ENCODE measurements at places on chromosomes 1 and 21.
A peak's percentile ranks its signal among the peaks of the same experiment; 100 is the strongest.

GRCh38 chr1:216766633-216767327, 43.6 kb upstream of the ESRRG start:
- H3K4me1 ChIP-seq = no peaks in the 10 kb centered on the region
- H3K27me3 ChIP-seq = no peaks in the 10 kb centered on the region
- H3K4me3 ChIP-seq = no peak overlapping the region
- no peaks in the 10 kb centered on the region for H3K36me3 ChIP-seq
- no peak for DNase-seq

GRCh38 chr1:11842154-11843041, 5.2 kb downstream of the NPPA start:
- H3K36me3 ChIP-seq = no peaks in the 10 kb centered on the region
- no peak overlapping the region for H3K27ac ChIP-seq
- H3K4me1 ChIP-seq = no peaks in the 10 kb centered on the region
- DNase-seq = peak; percentile 23

DNA sequence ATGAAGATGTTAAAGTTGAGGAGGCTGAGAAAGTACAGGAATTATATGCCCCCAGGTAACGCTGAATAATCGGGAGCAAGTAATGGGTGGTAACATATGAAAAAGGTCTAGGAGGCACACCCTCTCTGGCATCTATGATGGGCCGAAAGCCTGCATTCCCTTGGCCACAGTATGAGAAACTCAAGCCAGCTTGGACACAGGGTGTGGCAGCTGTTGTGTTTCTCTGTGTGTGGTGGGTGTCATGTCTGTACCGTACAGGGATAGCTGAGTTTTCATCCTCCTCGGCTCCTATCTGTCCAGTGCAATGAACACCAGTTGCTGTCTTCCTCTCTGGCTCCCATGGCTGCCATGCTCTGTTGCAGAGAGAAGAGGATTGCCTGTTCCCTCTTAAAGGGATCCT, 32.9 kb downstream of the NBPF3 start:
- H3K4me1 ChIP-seq = no peaks in the 10 kb centered on the region
- no peaks in the 10 kb centered on the region for H3K36me3 ChIP-seq
- H3K27ac ChIP-seq = no peak overlapping the region
- no peak for DNase-seq

GRCh38 chr1:3683197-3683596, 30.9 kb downstream of the TP73 start:
- no peaks in the 10 kb centered on the region for H3K4me1 ChIP-seq
- no peaks in the 10 kb centered on the region for H3K36me3 ChIP-seq
- no peaks in the 10 kb centered on the region for H3K27me3 ChIP-seq
- no peak overlapping the region for H3K4me3 ChIP-seq

DNA sequence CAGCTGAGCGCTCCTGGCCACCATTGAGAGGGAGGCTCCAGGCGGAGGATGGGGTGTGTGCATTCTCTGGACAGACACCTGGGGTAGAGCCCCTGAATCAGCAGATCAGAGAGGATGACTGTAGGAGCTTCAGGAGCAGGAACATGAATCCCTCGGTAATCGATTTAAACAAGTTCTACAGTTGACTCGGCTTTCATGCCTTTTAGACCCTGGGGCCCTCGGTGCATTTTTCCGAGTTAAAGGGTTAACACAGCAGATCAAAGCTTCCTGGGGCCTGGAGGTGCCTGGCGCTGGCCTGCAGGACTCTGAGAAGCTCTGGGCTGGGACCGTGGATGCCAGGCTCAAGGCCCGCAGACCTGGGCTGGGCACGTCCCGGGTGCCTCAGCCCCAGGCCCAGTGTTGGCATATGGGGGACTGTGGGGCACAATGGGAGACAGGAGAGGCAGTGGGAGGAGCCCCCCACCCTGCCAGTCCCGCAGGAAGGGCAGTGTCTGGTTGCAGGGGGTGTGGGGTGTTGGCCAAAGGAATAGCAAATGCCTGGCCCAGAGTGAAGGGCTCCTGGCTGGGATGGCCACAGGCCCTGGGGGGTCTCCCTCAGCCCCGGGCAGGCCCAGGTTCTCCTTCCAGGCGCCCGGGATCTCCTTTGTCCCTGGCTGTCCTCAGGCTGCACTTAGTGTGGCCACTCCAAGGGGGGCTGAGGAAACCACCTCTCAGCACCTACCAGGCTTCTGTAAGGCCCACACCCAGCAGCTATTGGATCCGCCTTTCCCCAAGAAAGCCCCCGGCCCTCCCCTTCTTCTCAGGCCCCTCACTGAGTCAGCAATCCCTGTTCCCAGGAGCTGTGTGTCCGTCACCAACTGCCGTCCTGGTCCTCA, 40.1 kb downstream of the SLX9 start:
- no peak for DNase-seq
- no peaks in the 10 kb centered on the region for H3K4me1 ChIP-seq

DNA sequence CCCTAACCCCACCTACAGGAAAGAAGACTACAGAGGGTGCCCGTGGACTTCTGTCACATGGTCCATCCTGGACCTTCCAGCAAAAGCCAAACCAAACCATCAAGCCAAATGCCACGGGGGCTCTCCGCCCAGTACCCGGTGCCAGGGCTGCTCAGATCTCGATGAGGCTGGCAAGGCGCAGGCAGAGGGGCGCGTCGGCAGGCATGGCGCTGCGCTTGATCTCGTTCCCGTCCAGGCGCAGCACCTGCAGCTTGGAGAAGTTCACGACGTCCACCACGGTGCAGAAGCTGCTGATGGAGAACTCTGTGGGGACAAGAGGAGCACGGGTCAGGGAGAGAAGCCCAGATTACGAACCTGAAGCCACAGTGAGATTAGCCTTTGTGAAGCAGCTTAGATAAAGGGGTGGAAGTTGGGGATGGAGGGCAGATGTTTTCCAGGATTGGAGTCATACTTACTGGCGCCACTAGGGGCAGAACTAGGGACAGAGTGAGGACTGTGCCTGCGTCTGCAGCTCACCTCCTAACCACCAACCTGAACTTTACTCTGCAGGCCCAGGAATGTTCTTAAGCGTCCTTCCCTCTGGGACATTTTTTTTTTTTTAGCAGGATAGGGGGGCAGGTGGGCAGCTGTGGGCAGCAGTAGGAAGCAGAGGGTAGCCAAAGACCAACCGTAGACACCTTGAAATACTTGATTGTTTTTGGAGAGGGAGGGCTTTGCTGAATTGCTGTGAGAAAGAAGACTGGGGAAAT, 8.6 kb downstream of the FMOD start:
- peaks cover 58% of the 10 kb centered on the region for H3K4me1 ChIP-seq
- H3K4me3 ChIP-seq = no peak overlapping the region
- peak; percentile 75 for DNase-seq

GRCh38 chr1:163981500-163982030, 577.4 kb upstream of the PBX1 start:
- no peak overlapping the region for H3K27ac ChIP-seq
- DNase-seq = no peak
- H3K4me3 ChIP-seq = no peak overlapping the region
- H3K36me3 ChIP-seq = no peaks in the 10 kb centered on the region

GRCh38 chr21:29340228-29340627, 41.5 kb downstream of the BACH1 start:
- no peaks in the 10 kb centered on the region for H3K27me3 ChIP-seq
- H3K36me3 ChIP-seq = peaks cover 14% of the 10 kb centered on the region
- no peaks in the 10 kb centered on the region for H3K4me1 ChIP-seq
- H3K4me3 ChIP-seq = no peak overlapping the region
- no peak overlapping the region for H3K27ac ChIP-seq

- no peaks in the 10 kb centered on the region for H3K4me1 ChIP-seq
- H3K27me3 ChIP-seq = no peaks in the 10 kb centered on the region
- no peaks in the 10 kb centered on the region for H3K36me3 ChIP-seq
- H3K4me3 ChIP-seq = no peak overlapping the region
- DNase-seq = peak; percentile 64
Observed at GRCh38 chr1:68442822-68443556, 6.8 kb downstream of the RPE65 start.
